ENCODE measurements at places on chromosomes 1 and 21.
A peak's percentile ranks its signal among the peaks of the same experiment; 100 is the strongest.

GRCh38 chr1:203130358-203130985 lies 2.9 kb downstream of the ADORA1 start:
- no peak for DNase-seq

GRCh38 chr1:218537122-218537913 lies 192.2 kb downstream of the TGFB2 start:
- DNase-seq = no peak

- no peak for DNase-seq
Measured at GRCh38 chr1:177798614-177799013, 171.2 kb downstream of the SEC16B start.

- DNase-seq = no peak
Measured at GRCh38 chr21:29212446-29212845, 82.0 kb downstream of the MAP3K7CL start.

DNA sequence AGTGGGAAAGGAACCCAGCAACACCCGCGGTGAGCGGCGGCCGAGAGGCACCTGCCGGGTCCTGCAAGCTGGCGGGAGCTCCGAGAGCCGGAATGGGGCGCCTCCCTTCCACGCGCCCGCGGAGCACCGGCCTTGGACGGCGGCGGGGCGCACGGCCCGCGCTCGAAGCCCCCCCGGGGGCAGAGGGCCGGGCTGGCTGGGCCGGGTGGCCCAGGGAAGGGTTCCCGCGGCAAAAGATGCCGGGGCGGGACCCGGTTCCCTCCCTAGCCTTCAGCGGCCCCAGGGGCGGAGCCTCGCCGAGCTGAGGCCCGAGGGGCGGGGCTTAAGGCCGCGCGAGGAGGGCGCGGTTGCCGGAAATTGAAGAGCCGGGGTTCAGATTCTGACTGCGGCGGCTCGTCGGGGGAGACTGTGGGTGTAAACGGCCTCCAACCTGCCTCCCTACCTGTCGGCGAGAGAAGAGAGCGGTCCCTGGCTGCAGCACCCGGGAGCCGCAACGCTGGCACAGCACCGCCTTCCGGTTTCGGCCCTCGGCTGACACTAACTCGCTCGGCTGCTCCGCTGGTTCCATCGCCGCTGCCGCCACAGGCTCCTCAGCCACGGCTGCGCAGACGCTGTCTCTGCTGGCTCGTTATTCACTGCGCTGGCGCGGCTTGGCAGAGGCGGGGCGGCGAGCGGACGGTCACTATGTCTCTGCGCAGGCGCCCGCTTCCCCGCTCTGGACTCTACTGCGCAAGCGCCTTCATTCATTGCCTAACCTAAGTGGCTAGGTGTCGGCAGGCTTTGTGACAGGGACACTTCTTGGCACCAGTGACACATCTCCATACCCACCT lies at the start of gene RABIF:
TSS of gene RABIF (minus strand) at position 619 of the 830 bp plus-strand sequence. CDS start at position 568, 51 bp downstream.
- peak; percentile 100 for DNase-seq

- no peak for DNase-seq
Measured at GRCh38 chr1:182644886-182645285, 39.5 kb downstream of the RGS8 start.

- DNase-seq = no peak
Measured at GRCh38 chr1:47971385-47972160, 25.6 kb downstream of the TRABD2B start.
